ENCODE measurements at places on chromosomes 12 and 14. TPM values are rescaled to one million over a fixed set of nuclear protein-coding genes. Genes with fewer than 3 reads are reported as not detected.
A peak's percentile ranks its signal among the peaks of the same experiment; 100 is the strongest.

ZFHX2 gene
- total RNA-seq: 1.5 TPM

LRRIQ1 gene
- total RNA-seq: not detected

IAPP gene
- not detected for total RNA-seq

STAC3 gene
- total RNA-seq: 4.1 TPM

DNA sequence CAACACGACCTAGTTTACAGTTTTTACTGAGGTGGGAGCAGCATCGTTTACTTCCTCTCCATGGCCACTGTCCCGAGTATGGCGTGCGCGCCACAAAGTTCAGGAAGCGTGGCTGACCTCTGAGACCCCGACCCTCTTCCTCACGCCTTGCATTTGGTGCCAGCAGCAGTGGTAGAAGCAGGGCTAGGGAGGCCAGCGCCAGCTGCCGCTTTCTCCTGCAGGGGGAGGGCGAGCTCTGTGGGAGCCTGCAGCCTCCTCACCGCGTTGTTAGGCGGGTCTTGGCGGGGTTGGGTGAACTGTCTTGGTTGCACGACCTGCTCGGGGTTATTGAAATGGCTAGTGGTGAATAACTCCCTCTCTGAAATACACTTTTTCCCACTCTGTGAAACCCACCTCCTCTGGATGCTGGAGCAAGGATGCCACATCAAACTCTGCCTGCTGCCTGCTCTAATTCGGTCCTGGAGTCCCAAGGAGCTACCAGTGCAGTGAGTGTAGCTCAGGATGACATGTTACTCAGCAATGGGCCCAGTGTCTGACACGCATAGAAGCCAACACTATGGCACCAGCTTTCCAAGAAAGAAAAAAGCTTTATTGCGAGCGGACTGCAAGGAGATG, 22.3 kb upstream of the TDRD9 start:
- DNase-seq: no peak

GRCh38 chr12:93634416-93634815, 42.8 kb upstream of the CRADD start:
- no peak for DNase-seq

DNA sequence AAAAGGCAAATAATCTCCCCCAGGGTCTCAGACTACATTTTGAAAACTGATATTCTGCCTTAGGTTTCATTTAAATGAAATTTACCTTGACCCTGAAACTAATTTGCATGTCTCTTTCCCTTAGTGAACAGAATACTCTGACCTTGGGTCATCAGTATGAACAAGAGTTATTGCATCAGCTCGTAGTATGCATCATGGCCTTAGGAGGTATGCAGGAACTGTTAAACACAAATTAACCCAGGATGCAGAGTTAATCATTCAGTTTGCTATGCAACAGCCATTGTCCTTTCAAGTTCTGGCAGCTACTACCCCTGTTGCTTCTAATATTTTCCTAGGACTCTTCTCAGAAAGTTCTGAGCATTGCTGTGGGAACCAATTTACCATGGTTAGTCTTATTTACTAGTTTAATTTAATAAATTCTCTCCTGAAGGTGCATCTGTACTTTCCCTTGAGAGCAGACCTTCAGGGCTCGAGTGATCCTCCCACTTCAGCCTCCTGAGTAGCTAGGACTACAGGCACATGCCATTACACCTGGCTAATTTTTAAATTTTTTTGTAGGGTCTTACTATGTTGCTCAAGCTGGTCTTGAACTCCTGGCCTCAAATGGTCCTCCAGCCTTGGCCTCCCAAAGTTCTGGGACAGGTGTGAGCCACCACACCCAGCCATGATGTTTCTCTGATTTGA, 126.7 kb downstream of the TTC6 start:
- no peak for DNase-seq

GRCh38 chr14:102924632-102925588, 2.4 kb downstream of the AMN start:
- DNase-seq: no peak

DNA sequence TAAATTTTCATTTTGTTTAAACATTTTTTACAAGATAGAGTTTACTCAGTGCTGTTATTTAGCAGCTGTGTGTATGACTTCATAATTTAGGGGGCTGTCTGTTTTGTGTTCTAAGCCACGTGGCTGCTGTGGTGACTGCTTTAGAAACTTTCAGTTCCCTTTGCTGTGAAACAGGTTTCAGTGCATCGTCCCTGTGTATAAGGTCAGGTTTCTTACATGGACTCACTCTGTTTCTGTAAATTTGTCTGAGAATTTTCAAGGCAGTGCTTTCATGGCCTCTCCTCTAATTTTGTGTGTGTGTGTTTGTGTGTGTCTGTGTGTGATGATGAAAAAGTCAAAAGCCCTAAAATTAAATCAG, 32.4 kb downstream of the BICD1 start:
- DNase-seq: peak; percentile 44

DNA sequence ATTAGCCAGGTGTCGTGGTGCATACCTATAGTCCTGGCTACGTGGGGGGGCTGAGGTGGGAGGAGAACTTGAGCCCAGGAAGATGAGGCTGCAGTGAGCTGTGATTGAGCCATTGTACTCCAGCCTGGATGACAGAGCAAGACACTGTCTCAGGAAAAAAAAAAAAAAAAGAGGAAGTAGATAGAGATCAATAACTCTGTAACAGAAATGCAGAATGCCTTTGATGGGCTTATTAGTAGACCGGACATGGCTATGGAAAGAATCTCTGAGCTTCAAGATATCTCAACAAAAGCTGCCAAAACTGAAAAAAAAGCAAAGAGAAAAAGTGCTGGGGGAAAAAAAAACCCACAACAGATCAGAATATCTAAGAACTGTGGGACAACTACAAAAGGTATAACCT, 37.5 kb downstream of the GPR68 start:
- no peak for DNase-seq

DNA sequence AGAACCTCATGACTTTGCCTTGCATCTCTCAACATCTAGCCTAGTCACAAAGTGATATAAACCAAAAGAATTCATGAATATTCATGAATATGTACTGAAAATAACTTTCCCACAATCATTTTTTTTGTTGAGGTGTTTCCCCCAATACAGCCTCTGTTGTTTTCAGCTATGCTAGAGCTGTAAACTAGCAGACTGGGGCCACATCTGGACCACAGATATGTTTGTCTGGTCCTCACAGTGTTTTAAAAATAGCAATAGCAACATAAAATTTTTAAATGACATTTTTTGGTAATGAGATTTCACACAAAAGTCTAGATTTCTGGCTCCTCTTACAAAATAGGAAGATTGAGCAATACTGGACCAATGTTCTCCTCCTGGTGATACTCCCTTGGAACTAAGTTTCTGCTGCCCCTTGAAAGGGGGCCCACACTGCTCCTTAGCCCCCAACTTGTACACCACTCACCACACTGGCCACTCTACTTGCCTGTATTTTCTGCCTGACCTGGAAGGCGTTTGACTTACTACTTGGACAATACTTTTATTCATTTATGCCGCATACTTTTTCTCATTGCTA, 81.2 kb downstream of the BMP4 start:
- no peak for DNase-seq

All from activated CD4-positive, alpha-beta memory T cell treated with anti-CD3 and anti-CD28 coated beads, Interleukin-2, amount 10 ng/mL, durations not matched to agents 7 days and 5 days (primary cell).